MM.1S (cell line): ENCODE measurements at places on chromosomes 4 and X.
A peak's percentile ranks its signal among the peaks of the same experiment; 100 is the strongest.

- H3K4me1 ChIP-seq = no peaks in the 10 kb centered on the region
- H3K27ac ChIP-seq = no peak overlapping the region
- no peak for DNase-seq
- H3K4me3 ChIP-seq = no peak overlapping the region
These were observed 28.0 kb downstream of the RNF212 start for GRCh38 chr4:1085404-1085799.

- no peaks in the 10 kb centered on the region for H3K36me3 ChIP-seq
- peaks cover 36% of the 10 kb centered on the region for H3K4me1 ChIP-seq
- DNase-seq = peak; percentile 61
- H3K27me3 ChIP-seq = peaks cover 39% of the 10 kb centered on the region
These were observed 111.5 kb downstream of the AFAP1 start for GRCh38 chr4:7828011-7828720.

DNA sequence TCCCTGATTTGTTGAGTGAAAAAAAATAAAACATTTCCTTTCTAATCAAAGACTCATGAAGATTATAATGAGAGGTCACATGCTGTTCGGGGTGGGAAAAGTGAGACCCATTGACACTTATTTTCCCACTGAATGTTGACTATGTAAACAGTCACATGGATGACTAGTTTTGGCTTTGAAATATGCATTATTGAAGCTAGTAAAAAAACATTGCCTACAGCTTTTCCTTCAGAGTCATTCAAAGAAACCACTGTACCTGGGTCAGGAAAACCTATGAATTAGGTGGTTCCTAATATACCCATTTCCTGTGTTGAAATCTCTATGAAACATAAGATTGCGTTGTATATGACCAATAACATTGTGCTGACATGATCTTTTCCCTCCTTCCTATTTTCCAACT is 251.2 kb downstream of the CFAP299 start:
- DNase-seq = no peak
- no peaks in the 10 kb centered on the region for H3K27me3 ChIP-seq
- H3K27ac ChIP-seq = no peak overlapping the region
- H3K4me3 ChIP-seq = no peak overlapping the region
- no peaks in the 10 kb centered on the region for H3K4me1 ChIP-seq

DNA sequence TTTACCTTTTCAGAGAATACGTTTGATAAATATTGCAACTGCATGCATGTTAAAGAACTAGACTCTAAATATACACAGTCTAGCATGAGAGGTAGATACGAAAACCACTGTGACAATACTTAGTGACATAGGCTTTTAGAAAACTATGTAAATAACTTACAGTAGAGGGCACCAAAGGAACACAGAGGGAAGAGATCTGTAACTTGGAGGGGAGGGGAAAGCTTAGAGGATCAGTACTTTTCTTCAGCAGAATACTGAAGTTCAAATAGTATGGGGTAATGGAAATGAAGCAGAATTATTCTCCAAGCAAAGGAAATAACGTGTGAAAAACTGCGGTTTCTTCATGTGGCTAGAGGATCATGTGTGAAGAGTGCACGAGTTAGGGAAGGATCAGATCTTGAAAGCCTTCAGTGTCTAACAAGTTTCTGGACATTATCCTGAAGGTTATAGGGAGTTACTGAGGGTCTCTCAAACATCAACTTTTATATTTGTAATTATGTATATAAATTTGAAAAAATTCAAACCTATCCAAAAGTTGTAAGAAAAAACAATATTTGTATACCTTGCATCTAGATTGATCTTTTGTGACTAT is 264.3 kb downstream of the NPFFR2 start:
- no peaks in the 10 kb centered on the region for H3K4me1 ChIP-seq
- H3K36me3 ChIP-seq = no peaks in the 10 kb centered on the region
- peak; percentile 51 for DNase-seq
- no peak overlapping the region for H3K27ac ChIP-seq

- no peak overlapping the region for H3K27ac ChIP-seq
- no peak overlapping the region for H3K4me3 ChIP-seq
- no peaks in the 10 kb centered on the region for H3K4me1 ChIP-seq
These were observed 1659.8 kb upstream of the ADGRL3 start for GRCh38 chr4:59540311-59540710.

- H3K36me3 ChIP-seq = no peaks in the 10 kb centered on the region
- H3K4me1 ChIP-seq = no peaks in the 10 kb centered on the region
- no peak overlapping the region for H3K4me3 ChIP-seq
- H3K27ac ChIP-seq = no peak overlapping the region
- DNase-seq = no peak
- H3K27me3 ChIP-seq = no peaks in the 10 kb centered on the region
These were observed 29.2 kb downstream of the GRID2 start for GRCh38 chr4:92333016-92333415.

- H3K27me3 ChIP-seq = no peaks in the 10 kb centered on the region
- peak; percentile 43 for DNase-seq
- peak overlapping the region; percentile 63 for H3K4me3 ChIP-seq
- no peaks in the 10 kb centered on the region for H3K36me3 ChIP-seq
- H3K27ac ChIP-seq = peak overlapping the region; percentile 88; the same call in 1 of the 2 replicates
These were observed 595 bp downstream of the MBNL3 start for GRCh38 chrX:132488180-132488705.
